Uterus (tissue), 4 donors: ENCODE measurements at places on chromosomes 5 and 9. TPM values are rescaled to one million over a fixed set of nuclear protein-coding genes. Genes with fewer than 3 reads are reported as not detected.

The TAF11L5 gene
- not detected for total RNA-seq

The FOXD4L5 gene
- total RNA-seq, result not detected

The TLR4 gene
- total RNA-seq, result 25.6 TPM

The OLFML2A gene
- total RNA-seq, result 82.7 TPM

The CCDC192 gene
- not detected for total RNA-seq

The PRSS3 gene
- total RNA-seq, result not detected

The PCDHGB6 gene
- total RNA-seq, result 7.4 TPM

The CCNJL gene
- 2.6 TPM for total RNA-seq

The HRH2 gene
- not detected for total RNA-seq

The NTRK2 gene
- total RNA-seq, result 11.5 TPM

The IL7R gene
- 4.1 TPM for total RNA-seq

DNA sequence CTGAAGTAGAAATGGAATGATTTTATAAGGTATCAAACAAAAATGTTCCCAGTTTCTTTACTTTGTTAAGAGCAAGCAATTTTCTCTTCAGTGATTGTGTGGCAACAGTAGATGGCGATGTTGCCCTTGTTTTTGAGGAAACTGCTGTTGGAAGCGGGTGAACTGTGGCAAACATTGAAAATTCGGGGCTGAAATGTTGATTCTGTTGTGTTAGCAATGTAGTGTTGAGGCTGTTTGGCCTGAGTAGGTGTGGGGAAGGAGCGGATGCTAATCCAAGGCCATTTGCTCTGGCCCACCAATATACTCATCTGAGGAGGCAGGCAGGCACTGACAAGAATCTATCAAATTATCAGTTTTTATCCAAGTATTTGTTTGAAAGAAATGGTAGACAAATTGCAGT lies 129.8 kb downstream of the SLC12A2 start:
- H3K36me3 ChIP-seq, result no peaks in the 10 kb centered on the region
- no peaks in the 10 kb centered on the region for H3K4me1 ChIP-seq
- no peak overlapping the region for H3K4me3 ChIP-seq
- H3K27me3 ChIP-seq, result no peaks in the 10 kb centered on the region
- H3K27ac ChIP-seq, result no peak overlapping the region

DNA sequence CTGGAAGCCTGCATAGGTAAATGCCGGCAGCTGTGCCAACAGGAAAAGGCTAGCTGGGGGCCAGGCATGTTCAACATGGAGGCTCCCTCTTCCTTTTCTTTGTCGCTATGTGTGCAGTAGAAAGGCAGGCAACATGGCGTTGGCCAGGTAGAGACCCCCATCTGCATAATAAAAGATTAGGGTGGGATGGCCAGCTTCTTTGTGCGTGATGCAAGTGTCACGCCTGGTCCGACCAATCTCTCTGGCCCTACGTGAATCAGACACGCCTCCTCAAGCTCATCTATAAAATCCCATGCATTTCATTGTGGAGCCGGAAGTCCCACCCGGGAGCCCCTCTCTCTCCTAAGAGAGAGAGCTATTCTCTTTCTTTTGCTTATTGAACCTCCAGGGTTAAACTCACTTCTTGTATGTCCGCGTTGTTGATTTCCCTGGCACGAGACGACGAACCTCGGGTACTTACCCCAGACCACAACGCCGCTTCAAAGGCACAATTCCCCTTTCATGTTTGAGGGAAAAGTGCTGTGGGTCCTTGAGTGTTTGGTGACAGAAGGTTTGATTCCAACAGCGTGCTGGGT lies 25.0 kb upstream of the C5orf47 start:
- H3K36me3 ChIP-seq, result no peaks in the 10 kb centered on the region
- DNase-seq, result no peak
- H3K27ac ChIP-seq, result peak overlapping the region; percentile 65
- H3K4me3 ChIP-seq, result no peak overlapping the region
- no peaks in the 10 kb centered on the region for H3K27me3 ChIP-seq

- peak; percentile 34 for DNase-seq
- no peaks in the 10 kb centered on the region for H3K4me1 ChIP-seq
- H3K36me3 ChIP-seq, result no peaks in the 10 kb centered on the region
- no peak overlapping the region for H3K4me3 ChIP-seq
- H3K27me3 ChIP-seq, result no peaks in the 10 kb centered on the region
These were observed 42.8 kb upstream of the PDE8B start for GRCh38 chr5:77167695-77168121.

- no peak for DNase-seq
- no peak overlapping the region for H3K4me3 ChIP-seq
- H3K36me3 ChIP-seq, result no peaks in the 10 kb centered on the region
- no peaks in the 10 kb centered on the region for H3K27me3 ChIP-seq
- peak overlapping the region; percentile 82 for H3K27ac ChIP-seq
- peaks cover 8% of the 10 kb centered on the region for H3K4me1 ChIP-seq
These were observed 57.2 kb downstream of the ITGA1 start for GRCh38 chr5:52844885-52845284.

- no peak overlapping the region for H3K27ac ChIP-seq
- H3K4me1 ChIP-seq, result no peaks in the 10 kb centered on the region
- H3K4me3 ChIP-seq, result no peak overlapping the region
These were observed 811.0 kb downstream of the NR2F1-AS1 start for GRCh38 chr5:92769978-92770377.

DNA sequence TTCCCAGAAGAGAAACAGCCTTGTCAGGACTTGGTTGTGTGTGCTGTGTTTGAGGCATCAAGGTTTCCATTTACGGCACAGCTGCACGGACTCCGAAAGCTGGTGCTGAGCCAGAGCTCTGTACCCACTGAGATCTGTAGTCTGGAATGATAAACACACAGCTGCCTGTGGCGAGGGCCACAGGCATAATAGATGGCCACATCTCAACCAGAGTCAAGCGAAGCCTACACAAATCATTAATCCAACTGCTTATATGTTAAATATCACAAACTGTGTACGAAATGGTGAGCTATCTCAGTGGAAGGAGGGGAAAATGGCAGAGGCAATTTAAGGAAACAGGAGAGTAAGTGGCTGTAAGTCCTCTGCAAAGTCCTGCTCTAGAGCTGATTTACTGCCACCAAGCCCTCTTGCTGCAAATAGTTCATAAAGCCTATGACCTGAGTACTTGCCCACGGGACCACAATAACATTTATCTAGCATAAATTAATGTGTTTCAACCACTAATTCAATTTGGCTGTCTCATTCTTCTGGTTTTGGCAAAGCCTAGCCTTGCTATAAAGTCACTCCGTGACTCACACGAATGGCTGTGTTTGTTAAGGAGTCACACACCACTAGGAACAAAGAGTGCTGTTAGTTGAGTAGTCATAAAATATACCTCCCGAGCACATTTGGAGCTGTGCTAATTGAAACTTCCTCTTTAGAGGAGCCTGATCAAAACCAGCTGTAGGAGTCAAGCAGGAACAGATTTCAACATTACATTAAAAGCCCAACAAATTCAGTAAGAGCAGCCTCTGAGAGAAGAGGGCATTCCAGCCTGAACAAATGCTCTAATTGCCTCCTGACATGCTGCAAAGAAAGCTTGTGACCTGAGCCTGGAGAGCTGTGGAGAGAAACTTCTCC lies 738.6 kb upstream of the ZNF608 start:
- H3K36me3 ChIP-seq, result no peaks in the 10 kb centered on the region
- peak overlapping the region; percentile 85 for H3K27ac ChIP-seq
- no peak overlapping the region for H3K4me3 ChIP-seq
- H3K27me3 ChIP-seq, result no peaks in the 10 kb centered on the region

GRCh38 chr5:115809946-115810345 lies 6.5 kb downstream of the CDO1 start:
- H3K4me1 ChIP-seq, result no peaks in the 10 kb centered on the region
- H3K36me3 ChIP-seq, result no peaks in the 10 kb centered on the region
- H3K27ac ChIP-seq, result no peak overlapping the region
- H3K27me3 ChIP-seq, result no peaks in the 10 kb centered on the region
- DNase-seq, result no peak

DNA sequence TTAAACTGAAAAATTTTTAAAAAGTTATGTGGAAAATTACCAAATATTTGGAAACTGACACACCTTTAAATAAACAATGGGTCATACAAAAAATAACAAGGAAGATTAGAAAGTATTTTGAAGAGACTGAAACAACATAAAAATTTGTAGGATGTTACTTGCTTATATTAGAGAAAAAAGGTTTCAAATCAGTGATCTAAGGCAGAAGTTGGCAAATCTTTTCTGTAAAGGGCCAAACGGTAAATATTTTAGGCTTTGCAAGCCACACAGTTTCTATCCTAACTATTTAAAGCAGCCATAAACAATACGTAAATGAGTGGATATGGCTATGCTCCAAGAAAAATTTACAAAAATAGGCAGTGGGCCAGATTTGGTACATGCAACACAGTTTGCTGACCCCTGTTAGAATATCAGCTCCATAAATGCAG lies 81.3 kb downstream of the OXCT1 start:
- no peak overlapping the region for H3K27ac ChIP-seq
- no peak overlapping the region for H3K4me3 ChIP-seq
- H3K4me1 ChIP-seq, result no peaks in the 10 kb centered on the region

- no peaks in the 10 kb centered on the region for H3K4me1 ChIP-seq
- peak within 1 kb of the TSS; percentile 9 for H3K4me3 ChIP-seq
- H3K36me3 ChIP-seq, result no peaks in the 10 kb centered on the region
- H3K27me3 ChIP-seq, result no peaks in the 10 kb centered on the region
- no peak within 1 kb of the TSS for H3K27ac ChIP-seq
- DNase-seq, result peak; percentile 8
These were observed at the start of gene ACSL6 for GRCh38 chr5:132011622-132012343. Gene ACSL6, minus strand, starts transcription at chr5:132011658. Its CDS starts 105 bp downstream, at chr5:132011553.

DNA sequence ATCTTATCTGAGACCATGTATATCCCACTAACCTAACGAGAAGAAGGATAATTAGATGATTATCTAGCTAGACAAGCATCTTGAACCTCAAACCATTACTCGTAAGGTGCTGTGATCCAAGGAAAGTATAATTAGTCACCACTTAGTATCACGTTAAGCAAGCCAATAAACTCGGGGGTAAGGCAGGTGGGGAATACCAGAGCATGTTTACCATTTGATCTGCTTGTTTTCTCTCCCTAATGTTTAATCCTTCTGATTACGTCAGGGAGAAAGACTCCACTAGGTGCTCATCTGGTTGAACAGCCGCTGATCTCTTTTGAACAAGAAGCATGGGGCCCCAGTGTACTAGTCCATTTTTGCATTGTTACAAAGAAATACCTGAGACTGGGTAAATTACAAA lies 69.9 kb upstream of the SLC1A1 start:
- no peaks in the 10 kb centered on the region for H3K36me3 ChIP-seq
- no peaks in the 10 kb centered on the region for H3K4me1 ChIP-seq
- H3K4me3 ChIP-seq, result no peak overlapping the region
- H3K27me3 ChIP-seq, result no peaks in the 10 kb centered on the region
- H3K27ac ChIP-seq, result no peak overlapping the region

GRCh38 chr5:19903611-19904010 lies 84.4 kb downstream of the CDH18 start:
- no peak overlapping the region for H3K27ac ChIP-seq
- H3K4me3 ChIP-seq, result no peak overlapping the region
- H3K27me3 ChIP-seq, result no peaks in the 10 kb centered on the region
- no peaks in the 10 kb centered on the region for H3K36me3 ChIP-seq
- DNase-seq, result no peak
- H3K4me1 ChIP-seq, result no peaks in the 10 kb centered on the region

DNA sequence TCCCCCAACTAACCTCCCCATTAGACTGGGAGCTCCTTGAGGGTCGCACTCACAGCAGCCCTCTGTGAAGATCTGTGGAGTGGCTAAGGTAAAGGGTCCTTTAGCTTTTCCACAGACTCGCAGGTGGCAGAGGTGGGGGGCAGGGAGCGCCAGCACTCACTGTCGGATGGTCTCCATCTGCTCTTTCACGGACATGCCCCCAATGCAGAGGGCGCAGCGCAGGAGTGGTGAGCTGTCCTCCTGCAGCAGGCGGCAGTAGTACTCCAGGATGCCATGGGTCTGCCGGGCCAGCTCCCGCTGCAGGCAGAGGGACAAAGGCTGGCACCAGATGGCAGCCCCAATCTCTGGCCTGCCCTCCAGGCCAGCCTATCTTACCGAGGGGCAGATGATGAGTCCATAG lies 2.2 kb downstream of the DDX41 start:
- no peaks in the 10 kb centered on the region for H3K36me3 ChIP-seq
- no peak overlapping the region for H3K27ac ChIP-seq
- DNase-seq, result no peak

DNA sequence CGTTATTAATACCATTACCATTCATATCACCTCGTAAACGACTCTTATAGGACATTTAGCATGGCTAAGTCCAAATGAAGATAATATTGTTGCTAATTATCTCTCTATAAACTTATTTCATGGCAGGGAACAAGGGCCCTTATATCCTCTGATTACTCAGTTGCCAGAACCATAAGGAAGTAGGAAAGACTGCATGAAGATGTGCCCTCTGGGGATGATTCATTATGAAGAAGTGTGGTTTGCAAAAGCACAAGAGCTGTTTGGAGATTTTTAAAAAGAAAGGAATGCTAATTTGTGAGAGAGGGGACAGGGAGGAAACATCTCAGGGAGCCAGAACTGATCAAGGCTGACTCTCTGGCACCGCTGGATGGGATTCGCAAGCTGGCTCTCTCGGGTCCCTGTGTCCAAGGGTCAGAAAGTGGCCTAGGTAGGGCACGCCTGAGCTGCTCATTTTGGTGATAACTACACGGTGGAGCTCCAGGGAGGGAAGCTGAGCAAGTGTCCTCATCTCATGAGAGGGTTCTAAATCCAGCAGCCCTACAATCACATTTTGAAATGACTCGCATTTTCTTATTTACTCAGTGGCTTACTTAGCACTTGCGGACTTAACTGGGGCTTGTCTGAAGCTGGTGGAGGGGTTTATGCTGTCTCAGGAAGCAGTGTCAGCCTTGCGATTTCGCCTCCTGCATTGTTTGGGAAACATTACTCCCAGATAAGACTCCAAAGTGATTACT lies 136.8 kb downstream of the C5orf15 start:
- no peak overlapping the region for H3K27ac ChIP-seq
- H3K27me3 ChIP-seq, result no peaks in the 10 kb centered on the region
- H3K4me1 ChIP-seq, result no peaks in the 10 kb centered on the region

DNA sequence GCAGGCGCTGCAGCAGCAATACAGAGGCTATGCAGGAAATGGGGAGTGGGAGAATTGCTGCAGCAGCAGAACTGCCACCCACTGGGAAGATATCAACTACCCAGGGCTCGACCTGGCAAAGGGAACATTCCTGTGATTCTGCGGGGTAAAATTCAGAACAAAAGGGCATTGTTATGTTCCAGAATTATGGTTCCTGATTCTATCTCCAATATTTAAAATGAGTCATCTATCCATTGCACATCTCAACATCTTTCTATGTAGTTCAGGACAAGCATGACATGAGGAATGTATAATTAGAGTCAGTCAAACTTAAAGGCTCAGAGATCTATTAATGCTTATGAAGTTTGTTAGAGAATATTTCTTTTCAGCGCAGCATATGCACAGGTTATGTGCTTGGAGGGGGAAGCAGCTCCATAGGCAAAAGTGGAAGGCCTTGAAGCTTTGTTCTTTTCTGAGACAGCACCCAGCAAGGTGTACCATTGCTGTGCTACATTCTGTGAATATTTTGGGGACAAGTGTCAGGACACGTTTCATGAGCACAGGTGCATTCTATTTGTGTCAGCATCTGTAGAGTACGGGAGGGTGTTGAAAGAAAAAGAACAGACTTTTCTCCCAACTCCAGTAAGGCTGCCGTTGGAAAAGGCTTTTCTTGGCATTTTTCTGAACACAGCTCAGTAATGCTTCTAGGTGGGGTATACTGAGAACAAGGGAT lies 395.6 kb upstream of the MPDZ start:
- no peaks in the 10 kb centered on the region for H3K27me3 ChIP-seq
- no peak for DNase-seq
- H3K36me3 ChIP-seq, result no peaks in the 10 kb centered on the region
- no peak overlapping the region for H3K27ac ChIP-seq

- H3K27ac ChIP-seq, result no peak overlapping the region
- DNase-seq, result no peak
- no peak overlapping the region for H3K4me3 ChIP-seq
- H3K36me3 ChIP-seq, result no peaks in the 10 kb centered on the region
- H3K27me3 ChIP-seq, result no peaks in the 10 kb centered on the region
These were observed 342.8 kb downstream of the GABRG2 start for GRCh38 chr5:162410365-162410764.
